ENCODE measurements at places on chromosomes 5 and 9.

GRCh38 chr9:20570087-20570486 is 52.2 kb downstream of the MLLT3 start:
- no peak for DNase-seq

DNA sequence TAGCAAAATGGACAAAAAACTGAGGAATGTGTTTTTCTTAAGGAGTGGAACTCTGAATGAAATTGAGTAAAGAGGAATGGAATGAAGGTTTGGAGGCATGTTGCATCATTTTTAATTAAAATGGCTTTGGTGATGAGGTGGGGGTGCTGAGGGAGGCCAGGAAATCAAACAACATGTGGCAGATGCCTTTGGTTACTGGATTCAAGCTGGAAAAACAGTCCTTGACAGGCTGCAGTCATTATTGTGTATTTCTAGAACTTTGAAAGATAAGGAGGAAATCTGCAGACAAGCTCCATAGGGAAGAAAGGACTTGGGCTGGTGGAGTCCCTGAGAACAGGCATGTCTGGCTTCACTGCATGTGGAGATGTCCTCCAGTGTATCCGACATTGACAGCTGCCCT is 203.5 kb upstream of the HAPLN1 start:
- DNase-seq: no peak

DNA sequence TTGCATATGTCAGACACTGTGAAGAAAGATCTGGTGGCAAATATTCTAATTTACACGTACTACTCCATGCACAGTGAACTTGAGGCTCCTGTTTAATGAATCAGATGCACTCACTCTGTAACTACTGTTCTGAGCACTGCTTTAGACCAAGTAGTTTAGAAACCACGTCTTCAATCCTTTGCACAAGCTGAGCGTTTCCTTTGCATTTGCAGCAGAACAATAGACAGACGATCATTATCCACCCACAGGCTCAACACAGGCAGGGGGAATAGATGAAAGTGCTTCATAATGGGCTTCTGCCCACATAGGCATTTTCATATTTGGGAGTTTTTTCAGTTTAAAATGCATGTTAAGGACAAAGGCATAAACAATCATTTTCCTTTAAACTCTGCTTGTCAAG is 423.3 kb upstream of the ADAMTS16 start:
- DNase-seq: no peak

DNA sequence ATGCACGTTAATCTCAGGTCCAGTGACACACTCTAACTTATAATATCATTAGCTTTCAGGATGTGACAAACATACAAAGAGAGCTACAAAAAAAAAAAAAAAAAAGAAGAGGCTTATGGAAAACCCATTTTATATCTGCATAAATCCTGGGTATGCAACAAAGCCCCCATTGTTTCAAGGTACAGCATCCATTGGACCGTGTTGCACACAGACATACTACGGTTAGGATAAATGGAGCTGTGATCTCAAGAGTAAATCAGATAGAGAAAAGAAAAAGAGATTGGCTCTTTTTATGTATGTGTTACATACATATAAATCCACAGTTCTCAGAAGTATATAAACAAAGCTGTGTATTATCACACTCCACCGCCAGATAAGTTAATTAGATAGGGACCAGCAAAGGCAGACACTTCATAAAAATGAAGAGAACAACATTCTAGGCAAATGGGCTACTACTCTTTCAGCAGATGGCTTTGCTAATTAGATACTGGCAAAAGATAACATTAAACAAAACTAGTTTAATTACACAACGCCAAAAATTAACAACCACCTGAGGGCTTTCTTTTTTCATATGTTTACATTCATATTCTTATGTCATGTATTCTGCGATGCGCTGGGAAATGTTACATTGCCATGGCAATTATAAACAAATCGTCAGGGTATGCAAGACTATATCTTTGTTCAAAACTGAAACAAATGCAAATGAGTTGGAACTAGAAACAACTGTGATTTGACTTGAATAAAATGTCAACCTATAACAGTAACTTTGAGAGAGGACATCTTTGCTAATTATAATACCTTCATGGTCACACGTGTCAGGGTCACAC is 304.2 kb downstream of the SEMA5A start:
- DNase-seq: no peak

GRCh38 chr5:14944350-14944739 is 72.8 kb upstream of the ANKH start:
- DNase-seq: no peak

- DNase-seq: no peak
These were observed 859 bp downstream of the RETREG1 start for GRCh38 chr5:16615741-16616535.

DNA sequence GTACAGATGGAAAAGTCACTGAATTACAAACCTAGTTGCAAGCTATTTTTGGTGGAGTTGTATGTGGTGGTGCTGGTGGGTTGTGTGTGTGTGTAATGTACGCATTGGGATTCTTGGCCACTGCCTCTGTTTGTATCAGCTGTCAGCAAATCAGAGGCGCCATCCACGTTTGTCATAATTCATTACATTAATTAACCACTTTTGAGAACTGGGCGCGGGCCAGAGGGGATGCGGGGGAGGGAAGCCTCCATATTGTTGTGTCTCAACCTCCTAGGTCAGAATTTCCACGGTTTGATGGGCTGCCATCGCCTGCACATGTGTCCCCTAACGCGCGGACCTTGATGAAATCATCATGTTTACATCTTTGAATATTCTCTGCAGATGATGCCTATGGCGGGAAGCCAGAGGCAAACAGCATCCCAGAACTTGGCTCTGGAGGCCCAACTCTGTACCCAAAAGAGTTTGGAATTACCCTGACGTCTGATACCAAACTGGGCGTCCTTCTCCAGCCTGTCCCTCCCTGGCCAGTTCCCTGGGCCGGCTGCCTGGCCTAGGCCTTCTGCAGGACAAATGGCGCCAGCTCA is 54.9 kb downstream of the FGF18 start:
- DNase-seq: no peak

- DNase-seq: no peak
These were observed 31.0 kb upstream of the ALDH1B1 start for GRCh38 chr9:38361473-38361850.

GRCh38 chr5:89418407-89419085 is 535.6 kb upstream of the MEF2C start:
- no peak for DNase-seq

DNA sequence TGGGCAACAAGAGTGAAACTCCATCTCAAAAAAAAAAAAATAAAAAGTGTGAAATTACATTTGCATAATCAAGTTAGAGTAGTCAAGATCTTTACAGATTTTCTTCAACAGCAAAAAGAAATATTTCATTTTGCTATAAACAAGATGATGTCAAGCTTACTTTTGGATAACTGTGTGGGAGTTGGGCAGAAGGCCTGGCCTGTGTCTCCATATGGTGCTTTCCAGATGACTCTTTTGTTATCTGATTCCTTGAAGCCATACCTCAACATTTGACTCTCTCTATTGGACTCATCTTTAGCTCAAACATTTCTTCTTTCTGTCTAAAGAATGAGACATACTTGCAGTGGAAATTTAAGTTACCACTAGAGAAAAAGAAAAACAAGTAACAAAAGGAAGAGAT is 246.8 kb downstream of the MSX2 start:
- no peak for DNase-seq

DNA sequence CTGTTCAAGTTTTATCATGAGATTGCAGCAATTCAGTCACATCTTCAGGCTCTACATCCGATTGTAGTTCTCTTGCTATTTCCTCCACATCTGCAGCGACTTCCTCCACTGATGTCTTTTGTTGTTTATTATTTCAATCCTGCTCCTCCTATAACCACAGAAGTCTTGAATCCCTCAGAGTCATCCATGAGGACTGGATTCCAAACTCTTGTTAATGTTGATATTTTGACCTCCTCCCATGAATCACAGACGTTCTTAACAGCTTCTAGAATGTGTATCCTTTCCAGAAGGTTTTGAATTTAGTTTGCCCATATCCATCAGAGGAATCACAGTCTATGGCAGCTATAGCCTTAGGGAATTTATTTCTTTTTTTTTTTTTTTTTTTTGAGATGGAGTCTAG is 3.6 kb downstream of the FBXO38 start:
- DNase-seq: no peak

GRCh38 chr5:77419644-77420582 is 72.2 kb downstream of the WDR41 start:
- no peak for DNase-seq

DNA sequence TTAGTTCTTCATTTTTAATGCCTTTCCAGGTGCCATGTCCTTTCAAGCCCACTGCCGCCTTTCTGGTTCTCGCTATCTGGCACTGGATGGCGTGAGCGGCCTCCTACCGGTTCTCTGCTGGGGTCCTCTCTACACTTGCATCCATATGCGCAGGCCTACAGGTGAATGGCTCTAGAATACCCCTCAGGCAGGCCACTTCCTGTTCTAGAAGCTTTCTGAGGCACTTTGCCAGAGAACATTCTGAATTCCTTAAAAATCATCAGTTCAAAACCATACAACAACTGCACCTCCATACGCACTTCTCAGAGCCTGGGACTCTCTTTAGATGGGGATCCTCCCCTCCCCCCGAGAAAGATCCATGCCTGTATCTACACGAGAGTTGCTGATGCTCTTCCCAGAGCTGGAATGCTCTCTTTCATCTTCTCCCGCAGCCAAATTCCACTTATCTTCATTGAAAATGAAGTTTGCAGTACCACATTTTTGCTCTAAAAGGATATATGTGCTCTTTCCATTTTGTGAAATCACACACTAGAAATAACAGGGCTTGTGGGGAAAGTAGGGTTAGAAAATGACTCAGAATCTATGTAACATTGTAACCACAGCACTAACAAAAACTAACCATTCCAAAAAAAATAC is 1.4 kb upstream of the LHFPL2 start:
- DNase-seq: no peak

- no peak for DNase-seq
These were observed 1.5 kb upstream of the DNM1 start for GRCh38 chr9:128201441-128202369.

- DNase-seq: no peak
These were observed 41.4 kb downstream of the PUM3 start for GRCh38 chr9:2802494-2802921.

DNA sequence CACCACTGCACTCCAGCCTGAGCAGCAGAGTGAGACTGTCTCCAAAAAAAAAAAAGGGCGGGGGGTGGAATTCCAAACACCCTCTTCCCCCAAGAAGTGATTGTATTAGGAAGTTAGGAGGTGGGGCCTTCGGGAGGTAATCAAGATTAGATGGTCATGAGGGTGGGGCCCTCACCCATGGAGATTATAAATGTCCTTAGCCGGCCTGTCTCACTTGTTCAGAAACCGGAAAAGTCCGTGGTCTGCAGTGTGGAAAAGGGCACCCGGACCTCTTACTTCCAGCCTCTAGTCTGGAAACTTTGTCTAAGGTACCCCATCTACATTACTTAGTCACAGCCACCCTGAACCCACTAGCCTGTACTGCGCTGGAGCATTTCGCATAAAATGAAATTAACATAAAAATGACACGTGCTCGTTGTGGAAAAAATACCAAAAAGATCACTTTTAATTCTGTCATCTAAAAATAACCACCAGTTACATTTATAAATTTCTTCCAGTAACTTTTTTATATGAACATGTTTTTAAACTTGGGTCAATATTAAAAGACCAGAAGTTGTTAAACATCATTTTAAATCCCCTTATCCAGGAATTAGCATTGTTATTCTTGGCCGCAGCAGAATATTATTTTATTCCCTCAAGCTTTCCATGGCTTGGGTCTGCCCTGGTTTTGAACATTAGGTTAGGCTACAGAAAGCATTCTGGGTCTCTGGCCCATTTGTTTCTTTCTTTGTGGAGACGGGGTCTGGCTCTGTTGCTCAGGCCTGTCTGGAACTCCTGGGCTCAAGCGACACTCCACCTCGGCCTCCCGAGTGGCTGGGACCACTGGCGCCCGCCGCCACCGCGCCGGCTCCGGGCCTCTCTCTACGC is 1.2 kb upstream of the CKS2 start:
- peak; percentile 36 for DNase-seq

DNA sequence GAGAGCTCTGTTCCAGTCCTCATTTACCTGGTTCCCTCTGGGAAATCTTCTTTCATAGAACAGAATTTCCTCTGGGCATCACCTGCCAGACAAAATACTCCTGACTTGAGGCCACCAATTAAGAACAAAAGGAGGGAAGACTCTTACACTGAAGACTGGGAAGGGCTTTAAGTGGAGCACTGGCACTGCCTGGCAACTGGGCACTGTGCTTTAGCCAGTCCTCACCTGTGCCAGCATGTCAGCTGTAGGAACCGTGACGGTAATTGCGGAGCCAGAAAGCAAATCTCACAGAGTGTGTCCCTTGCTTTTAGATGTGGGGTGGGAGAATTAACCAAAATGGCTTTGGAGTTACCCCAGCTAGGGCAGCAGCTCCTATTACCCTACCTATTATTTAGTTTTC is 40.6 kb downstream of the FAM219A start:
- no peak for DNase-seq

DNA sequence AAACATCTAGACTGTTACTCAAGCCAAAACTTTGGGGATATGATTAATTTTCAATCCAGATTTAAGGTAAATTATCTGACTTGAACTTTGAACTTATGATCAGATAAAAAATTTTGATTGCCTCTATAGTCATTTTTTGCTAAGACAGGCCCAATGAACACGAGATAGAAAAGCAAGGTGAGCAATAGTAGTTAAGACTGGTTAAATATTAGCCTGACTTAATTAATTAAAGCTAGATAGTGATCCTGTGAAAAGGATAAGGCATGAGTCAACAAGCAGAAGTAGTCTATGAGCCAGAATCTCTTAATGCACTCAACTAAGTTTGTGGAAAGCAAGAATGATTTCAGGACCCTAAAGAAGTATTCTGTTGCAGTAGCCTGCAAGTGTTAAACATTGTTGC is 66.5 kb downstream of the PDE4D start:
- DNase-seq: no peak

DNA sequence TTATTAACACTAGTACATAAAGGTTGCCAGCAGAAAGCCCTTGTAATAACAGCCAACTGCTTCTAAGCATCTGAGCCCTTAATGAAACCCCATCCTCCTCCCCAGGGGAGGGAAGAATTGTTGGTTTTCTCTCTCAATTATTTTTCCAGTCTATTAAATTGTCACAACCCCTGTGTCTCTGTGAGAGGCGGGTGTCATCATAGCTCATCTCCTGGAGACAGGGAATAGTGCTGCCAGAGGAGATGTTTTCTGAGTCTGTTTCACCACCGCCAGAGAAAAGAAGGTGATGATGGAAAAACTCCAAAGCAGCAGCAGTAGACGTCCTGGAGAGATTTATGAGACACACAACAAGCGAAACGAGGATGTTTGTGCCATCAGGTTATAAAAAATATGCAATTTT is 271.1 kb upstream of the NMUR2 start:
- no peak for DNase-seq

DNA sequence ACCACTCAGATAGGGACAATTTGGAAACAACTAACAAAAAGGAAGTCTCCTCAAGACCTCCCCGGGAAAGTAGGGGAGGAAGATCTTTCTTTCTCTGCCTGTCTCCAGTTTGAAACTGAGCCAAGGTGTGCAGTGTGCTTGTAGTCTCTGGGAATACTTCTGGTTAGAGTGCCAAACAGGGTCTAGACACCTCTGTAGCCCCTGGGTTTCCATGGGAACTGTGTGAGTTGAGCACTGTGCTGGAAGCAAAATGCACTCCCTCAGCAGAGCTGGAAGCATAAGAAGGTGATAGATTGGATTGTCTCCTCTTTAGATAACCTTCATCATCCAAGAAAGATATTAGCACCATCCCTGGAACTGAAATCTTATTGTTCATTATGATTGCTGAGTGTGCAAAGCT is 129.2 kb upstream of the TNPO1 start:
- DNase-seq: no peak

- DNase-seq: no peak
These were observed 44.0 kb downstream of the ROR2 start for GRCh38 chr9:91905991-91906469.

All from GM12865 (cell line).